Osteocyte (in vitro differentiated cells): ENCODE measurements at places on chromosomes 12 and 14. TPM values are rescaled to one million over a fixed set of nuclear protein-coding genes. Genes with fewer than 3 reads are reported as not detected.

DNA sequence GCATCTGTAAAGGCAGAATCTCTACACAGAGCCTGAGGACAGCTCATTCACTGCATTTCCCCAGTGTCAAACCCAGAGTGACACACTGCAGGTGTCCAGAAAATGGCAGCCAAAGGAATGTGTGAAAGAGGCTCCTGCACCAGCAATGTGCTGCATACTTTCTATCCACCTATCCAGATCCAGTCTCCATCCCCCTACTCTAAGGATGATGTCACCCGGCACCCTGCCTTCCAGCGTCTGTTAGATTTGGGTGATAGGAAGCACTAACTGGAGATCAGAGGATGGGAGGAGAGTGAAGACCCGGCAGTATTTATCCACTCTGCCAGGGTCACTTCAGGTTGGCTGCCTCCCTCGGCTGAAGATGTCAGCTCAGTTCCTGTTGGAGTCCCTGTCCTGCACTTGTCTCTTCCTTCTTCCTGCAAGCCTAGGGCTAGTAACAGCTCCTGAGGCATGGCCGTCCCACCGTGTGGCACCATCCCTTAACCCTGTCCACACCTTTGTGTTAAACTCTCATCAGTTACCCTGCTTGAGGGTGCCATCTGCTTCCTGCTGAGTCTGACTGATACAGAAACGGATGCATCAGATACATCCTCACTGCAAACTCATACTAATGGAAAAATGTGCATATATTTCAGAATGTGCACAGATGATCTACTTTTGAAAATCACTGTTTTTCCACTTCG, 13.0 kb upstream of the GPR68 start:
- DNase-seq = no peak

GRCh38 chr14:33691907-33692306, 259.0 kb downstream of the EGLN3 start:
- no peak for DNase-seq

DNA sequence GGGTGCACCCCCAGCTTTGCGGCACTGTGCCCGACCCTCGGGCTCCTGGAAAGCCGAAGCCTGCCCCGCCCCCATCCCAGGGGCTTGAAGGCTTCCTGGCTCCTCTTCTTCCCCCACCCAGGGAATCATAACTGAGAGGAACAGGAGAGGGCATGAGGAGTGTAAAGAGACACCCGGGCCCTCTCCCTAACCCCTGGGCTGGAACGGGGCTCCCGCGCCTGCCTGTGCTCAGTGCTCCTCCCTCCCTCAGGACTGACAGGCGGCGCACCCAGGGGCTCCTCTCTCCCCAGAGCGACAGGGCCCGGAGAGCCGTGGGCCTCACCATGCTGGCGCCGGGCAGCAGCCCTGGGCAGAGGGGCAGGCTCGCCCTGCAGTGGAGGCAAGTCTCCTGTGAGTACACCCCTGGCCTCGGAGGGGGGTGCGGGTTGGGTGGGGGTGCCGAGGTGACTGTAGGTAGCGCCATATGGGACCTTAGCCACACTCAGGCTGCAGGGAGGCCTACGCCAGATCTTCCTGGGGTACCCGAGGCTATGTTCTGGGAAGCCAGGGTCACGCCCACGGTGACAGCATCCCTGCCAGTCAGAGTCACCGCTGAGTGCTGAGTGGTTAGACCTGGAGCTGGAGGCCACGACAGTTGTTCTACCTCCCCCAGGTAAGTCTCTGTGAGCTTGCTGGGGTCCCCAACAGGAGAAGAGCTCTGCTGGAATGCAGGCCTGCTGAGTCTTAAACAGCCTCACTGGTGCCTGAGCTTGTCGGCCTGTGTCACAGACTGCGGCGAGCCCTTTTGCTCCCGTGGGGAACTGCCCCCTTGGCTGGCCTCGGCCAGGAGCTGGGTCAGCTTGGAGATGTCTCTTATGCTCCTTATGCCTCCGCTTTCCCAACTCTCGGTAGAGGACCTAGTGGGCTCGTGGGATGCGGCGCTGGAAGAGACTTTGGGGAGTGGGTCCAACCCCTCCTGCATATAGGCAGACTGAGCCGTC, 7.8 kb downstream of the LRTM2 start:
- DNase-seq = no peak

- no peak for DNase-seq
Measured at GRCh38 chr14:99350751-99351150, 78.8 kb upstream of the BCL11B start.

DNA sequence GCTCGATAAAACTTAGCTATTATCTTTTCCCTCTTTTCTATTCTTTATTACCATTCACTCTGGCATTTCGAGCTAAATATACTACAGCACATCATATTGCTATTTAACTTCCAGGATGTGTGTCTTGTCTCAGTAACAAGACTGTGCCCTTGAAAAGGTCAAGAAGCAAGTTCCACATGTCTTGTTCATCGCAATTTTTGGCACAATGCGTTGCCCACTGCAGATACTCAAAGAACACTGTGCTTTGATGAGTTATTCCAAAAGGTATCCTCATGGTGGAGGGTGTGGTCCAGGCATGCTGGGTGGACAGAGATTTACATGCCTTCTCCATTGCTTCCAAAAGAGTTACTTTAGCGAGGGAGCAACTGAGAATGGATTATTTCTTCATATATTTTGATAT, 6.6 kb downstream of the E2F7 start:
- DNase-seq = no peak

Gene P3H3
- total RNA-seq = 86.5 and 90.8 TPM in 2 replicates
